ENCODE measurements at places on chromosomes 1 and 21.

DNA sequence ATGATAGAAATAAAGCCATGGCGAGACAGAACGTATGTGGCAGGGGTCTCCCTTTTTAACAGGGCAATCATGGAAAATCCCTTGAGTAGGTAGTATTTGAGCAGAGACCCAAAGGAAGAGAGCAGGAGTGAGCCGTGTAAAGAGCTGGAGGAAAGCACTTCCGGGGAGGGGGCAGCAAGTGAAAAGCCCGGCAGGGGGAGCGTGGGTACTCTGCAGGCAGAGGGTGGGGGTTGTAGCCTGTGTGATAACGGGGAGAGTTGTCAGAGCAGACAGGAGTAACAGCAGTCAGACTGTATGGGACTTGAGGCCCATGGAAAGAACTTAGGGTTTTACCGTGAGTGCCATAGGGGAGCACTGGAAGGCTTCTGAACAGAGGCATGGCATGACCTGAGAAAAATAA, 51.1 kb upstream of the LDLRAP1 start:
- DNase-seq: no peak

DNA sequence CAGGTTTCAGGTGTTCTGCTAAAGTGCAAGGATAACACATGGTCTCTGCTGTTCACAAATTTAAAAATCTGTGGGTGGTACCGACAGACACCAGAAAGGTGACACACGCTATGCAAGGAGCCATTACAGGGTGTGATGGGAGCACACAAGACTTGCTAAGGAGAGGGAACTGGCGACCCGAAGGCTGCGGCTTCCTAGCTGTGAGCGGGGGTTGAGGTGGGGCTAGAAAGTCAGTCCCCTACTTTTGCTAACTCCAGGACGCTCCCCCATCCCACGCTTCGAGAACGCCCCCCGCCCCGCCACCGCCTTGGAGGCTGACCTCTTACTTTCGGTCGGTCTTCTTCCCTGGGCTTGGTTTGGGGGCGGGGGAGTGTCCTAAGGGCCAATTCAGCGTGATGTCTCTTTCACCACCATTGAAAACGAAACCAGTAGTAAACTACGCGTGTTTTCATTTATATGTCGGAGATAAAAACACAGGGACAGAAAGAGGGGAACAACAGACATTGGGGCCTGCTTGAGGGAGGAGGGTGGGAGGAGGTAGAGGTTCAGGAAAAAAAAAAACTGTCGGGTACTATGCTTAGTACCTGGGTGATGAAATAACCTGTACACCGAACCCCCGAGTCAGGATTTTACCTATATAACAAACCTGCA, 1.1 kb downstream of the CKS1B start:
- peak; percentile 60 for DNase-seq

DNA sequence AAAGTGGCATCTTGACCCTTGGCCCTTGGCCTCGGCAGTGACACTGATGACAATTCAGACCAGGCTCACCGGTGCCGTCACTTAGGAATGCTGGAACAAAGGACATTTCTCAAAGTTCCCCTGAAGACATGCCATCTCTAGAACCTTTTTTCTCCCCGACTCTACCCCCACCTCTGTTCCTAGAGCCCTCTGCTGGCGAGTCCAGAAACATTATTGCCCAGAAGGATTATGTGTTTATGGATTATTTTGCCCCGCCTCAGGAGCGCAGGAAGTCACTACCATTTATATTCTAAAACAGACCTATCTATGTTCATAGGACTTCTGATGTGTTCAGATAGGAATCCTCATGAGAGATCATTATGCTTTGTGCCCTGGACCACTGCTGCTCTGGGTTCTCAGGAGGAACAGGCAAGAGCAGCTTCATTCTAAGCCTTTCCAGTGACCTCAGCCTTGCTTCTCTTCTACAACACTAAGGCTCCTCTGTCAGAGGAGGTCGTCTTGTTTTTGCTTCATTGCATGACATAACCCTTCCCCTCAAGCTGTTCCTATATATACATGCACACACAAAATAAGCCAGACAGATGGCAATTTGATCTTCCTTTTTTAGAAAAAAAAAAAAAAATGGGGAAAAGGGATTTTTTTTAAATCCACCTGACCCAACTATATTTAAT, 12.4 kb upstream of the SHISA4 start:
- peak; percentile 44 for DNase-seq

DNA sequence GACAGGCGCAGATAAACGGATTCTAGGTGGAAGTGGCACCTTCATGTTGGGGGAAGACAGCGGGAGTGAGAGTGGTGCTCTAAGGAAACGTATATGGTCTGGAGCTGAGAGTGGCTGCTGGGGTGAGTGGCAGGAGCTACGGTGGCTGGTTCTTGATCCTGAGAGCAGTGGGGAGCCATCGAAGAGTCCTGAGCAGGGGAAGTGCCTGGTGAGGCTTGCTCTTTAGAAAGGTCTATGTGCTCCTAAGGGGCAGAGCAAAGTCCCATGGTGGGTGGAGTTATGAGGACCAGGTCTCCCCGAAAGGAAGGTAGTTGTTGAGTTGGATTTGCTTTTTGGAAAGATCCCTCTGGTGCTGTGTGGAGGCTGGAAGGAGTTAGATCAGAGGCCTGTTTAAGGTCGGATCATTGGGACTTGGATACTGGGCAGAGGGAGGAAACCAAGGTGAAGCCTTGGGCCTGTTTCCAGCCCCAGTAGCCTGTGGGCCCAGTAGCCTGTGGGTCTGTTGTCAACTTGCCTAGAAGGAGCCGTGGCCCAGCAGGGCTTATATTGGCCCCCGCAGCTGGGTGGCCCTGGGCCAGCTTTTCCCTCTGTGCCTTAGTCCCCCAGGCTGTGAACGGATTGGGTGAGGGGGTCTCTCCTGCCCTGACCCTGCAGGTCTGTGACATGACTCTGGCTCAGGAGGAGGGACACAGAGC, 33.0 kb downstream of the ACOT11 start:
- DNase-seq: no peak

DNA sequence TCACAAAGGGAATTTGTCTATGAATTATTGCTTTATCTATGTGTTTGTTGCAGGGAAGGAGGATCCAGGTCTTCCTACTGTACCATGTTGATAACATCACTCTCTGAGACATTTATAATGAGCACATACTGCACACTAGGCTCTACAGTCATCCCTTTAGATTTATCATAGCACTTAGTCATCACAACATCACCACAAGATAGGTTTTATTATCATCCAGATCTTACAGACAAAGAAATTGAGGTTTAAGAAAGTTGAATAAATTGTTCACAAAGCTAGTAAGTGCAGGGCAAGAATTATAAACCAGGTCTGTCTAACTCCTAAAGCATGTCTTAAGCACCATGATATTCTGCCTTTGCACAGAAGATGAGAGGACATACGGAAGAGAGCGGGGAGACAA, 121.1 kb upstream of the ST6GALNAC5 start:
- DNase-seq: no peak

GRCh38 chr1:84833194-84833593, 59.8 kb downstream of the LPAR3 start:
- DNase-seq: no peak

GRCh38 chr1:36465731-36466369, 1.7 kb upstream of the MRPS15 start:
- peak; percentile 63 for DNase-seq

DNA sequence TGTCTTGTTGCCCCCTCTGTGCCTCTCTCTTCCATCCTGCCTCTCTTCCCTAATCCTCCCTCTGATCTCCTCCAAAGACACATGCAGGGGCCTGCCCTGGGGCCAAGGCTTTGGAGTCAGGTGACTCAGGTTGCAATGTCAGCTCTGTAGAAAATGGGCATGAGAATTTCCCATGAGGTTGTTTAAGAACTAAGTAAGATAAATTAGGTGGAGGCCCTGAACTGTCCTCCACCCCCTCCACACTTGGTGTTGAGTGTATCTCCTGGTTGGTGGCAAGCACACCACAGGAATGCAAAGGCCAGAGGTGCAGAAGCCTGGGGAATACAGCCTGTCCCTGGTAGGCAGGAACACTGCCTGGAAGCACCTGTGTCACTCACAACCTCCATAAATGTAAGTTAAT, 63.9 kb upstream of the GRIK3 start:
- no peak for DNase-seq

DNA sequence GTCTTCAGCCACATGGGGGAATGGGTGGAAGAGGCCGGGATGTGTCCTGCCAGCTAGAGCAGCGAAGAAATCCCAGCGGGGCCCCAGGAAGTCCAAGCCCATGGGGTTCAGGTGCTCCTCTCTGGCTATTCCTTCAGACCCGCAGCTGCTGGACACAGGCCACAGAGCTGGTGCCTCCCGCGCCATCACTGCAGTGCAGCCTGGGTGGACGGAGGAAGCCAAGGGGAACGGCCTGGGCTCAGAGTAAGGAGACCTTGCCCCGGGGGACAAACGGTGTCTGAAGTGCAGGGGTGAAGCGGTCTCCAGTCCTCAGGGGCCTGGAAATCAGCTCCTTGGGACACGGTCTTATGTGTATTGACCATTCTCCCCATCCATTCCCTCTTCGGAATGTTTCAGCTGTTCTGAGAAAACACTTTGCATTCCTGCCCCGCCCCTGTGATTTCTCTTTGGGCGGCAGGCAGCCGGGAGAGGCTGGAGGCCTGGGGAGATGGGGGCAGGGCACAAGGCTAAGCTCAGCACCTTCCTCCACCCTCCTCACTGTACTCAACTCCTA, 18.4 kb downstream of the MTHFR start:
- DNase-seq: peak; percentile 67

DNA sequence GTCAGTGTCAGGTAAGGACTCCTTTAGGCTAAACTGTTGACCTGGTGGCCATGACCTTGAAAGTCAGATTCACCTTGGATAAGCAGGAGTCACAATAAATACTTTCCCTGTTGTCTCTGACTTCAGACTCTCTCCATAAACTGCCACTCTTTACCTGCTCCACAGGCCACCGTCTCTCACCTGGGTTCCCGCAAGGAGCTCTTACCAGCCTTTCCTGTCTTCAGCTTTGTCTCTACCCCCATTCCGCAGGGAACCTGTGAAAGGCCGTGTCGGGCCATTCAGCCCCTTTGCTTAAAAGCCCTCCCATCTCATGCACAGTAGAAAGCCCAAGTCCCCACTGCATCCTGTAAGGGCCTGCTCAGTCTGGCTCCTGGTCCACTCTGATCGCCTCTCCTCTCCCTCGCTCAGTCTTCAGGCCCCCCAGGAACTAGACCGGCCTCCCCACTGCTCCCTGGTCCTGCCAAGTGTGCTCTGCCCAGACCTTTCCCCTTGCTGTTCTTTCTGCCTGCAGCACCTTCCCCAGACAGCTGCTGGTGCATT, 79.5 kb downstream of the ACTL8 start:
- DNase-seq: no peak

GRCh38 chr1:24503870-24504523, 1.4 kb downstream of the RCAN3 start:
- no peak for DNase-seq

DNA sequence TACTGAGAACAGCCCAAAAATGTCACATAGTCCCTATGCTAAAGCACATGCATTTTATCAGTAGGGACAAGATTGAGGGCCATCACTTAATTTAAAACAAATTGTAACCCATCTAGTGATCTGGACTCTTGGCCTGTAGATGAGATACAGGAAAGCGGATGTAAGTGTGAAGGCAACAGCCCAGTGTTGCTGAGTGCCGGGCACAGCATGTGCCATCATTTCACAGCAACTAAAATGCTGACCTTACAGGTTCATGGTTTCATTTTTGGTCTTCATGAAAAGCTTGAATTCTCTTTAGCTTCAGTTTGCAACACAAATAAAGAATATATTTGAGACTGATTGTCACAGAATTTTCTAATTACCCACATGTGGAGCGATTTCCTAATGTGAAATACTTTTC, 5.8 kb downstream of the COG2 start:
- no peak for DNase-seq

DNA sequence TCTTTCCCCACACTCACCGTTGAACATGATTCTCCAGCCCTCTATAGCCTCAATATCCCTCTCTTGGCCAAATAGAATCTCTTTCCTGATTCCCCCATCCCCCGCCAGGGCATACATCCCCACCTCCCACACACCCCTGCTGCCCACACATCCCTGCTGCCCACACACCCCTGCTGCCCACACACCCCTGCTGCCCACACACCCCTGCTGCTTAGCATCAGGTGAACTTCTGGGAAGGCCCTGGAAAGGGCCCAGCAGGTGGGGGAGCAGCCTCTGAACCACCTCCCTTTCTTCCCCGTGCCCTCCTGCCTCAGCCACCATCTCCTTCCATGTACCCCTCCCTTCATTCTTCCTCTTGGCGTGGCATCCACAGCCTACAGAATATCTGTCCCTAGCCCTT, 15.9 kb upstream of the IFNLR1 start:
- DNase-seq: no peak

- DNase-seq: no peak
These were observed 3.5 kb downstream of the SH3BGRL3 start for GRCh38 chr1:26283279-26283853.

DNA sequence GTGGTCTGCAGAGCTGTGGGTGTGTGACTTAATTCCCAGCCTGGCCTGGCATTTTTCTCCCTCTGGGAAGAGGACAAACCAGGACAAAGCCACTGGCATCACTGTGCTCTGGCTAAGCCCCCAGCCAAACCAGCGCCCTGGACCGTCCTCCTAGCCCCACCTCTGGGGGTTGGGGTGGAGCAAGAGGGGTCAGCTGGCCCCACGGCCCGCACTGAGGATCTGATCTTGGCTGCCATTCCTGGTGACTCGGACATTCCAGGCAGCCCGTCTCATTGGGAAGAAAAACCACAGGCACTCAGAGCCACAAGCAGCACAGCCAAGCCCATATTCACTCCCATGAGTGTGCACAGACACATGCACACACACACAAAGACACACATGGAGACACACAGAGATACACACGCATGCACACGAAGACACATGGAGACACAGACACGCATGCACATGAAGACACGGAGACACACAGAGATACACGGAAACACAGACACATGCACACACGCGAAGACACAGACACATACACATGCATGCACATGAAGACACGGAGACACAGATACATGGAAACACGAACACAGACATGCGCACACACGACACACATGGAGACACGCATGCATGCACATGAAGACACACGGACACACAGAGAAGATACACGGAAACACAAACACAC, 2.3 kb upstream of the MXRA8 start:
- peak; percentile 97 for DNase-seq

DNA sequence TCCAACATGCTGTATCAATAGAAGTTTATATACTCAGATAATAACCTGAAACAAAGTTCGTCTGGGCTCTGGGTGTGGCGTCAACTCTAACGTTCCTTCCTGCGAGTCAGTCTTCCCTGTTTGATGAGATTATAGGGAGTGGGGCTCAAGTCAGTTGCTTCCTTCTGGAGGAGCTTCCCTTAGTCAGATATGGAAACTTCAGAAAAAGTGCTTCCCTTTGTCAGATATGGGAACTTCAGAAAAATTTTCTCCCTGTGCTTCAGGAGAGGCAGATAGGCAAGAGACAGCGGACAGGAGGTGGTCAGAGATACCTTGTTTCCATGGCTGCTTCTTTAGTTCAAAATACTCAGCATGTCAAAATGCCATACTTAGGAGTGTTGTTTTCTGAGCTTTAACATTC, 51.1 kb upstream of the PRDX6 start:
- DNase-seq: no peak

All from fibroblast of skin of back (primary cell).